ENCODE measurements at places on chromosomes 13 and 19.

GRCh38 chr19:15316498-15316897, 15.8 kb downstream of the BRD4 start:
- DNase-seq, result no peak

- no peak for DNase-seq
These were observed 32.1 kb upstream of the IGSF23 start for GRCh38 chr19:44581288-44581687.

DNA sequence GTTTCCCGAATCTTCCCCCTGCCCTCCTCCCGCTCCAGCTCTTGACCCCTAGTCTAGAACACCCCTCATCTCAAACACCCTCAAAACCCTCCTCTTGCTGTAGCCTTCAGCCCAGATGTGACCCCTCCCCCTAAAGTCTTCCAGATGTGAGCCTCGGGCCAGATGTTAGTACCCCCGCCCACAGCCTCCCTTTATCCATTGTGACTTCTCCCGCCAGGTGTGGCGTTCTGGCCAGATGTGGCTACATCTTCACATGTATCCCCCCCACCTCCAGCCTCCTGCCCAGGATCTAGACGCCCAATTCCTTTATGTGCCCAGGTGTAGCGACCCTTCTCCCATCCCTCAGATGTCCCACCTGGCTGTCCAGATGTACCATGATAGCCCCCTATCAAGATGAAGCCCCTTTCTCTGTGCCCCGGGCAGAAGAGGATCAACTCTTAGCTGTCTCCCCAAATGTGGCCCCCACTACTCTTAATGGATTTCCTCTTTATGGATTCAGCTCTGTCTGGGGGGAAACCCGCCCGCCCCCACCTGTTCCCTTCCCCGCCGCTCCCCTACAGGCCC, 517 bp upstream of the LTBP4 start:
- DNase-seq, result no peak

DNA sequence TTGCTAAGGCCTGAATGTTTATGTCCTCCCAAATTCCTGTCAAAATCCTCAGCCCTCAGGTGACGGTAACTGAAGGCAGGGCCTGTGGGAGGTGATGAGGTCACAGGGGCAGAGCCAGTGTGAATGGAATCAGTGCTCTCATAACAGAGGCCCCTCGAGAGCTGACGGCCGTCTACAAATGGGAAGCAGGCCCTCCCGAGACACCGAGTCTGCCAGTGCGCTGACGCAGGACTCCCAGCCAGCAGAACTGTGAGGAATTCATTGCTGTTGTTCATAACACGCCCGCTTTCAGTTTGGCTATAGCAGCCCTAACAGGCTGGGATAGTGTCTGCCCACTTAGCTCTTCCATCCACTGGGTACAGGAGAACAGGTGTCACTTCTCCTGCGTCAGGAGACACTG, 41.2 kb downstream of the CARS2 start:
- no peak for DNase-seq

DNA sequence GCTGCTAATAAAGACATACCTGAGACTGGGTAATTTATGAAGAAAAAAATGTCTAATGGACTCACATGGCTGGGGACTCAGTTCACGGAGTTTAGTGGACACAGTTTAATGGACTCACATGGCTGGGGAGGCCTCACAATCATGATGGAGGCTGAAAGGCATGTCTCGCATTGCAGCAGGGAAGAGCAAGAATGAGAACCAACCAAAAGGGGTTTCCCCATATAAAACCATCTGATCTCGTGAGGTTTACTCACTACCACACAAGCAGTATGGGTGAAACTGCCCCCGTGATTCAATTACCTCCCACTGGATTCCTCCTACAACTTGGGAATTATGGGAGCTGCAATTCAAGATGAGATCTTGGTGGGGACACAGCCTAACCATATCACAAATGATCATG, 1181.2 kb downstream of the PCDH9 start:
- DNase-seq, result no peak

GRCh38 chr13:75468098-75468497, 13.9 kb downstream of the TBC1D4 start:
- no peak for DNase-seq

GRCh38 chr19:36573895-36574720, 1.0 kb upstream of the ZNF529 start:
- no peak for DNase-seq

DNA sequence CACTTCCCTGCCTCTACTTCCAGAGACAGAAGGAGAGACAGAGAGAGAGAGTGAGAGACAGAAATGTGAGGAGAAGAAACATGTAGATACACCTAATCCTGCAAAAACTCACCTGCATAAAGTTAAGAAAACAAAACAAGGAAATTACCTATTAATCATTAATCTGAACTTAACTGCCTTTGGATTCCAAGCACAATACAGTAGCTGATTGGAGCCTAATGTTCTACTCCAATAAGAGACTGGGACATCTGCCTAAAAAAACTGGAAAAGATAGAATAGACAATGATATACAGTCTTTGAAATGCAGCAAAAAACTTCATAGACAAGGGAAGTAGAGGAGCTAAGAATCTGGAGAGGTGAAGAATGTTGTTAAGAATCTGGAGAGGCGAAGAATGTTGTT, 910.2 kb upstream of the SLC10A2 start:
- no peak for DNase-seq

DNA sequence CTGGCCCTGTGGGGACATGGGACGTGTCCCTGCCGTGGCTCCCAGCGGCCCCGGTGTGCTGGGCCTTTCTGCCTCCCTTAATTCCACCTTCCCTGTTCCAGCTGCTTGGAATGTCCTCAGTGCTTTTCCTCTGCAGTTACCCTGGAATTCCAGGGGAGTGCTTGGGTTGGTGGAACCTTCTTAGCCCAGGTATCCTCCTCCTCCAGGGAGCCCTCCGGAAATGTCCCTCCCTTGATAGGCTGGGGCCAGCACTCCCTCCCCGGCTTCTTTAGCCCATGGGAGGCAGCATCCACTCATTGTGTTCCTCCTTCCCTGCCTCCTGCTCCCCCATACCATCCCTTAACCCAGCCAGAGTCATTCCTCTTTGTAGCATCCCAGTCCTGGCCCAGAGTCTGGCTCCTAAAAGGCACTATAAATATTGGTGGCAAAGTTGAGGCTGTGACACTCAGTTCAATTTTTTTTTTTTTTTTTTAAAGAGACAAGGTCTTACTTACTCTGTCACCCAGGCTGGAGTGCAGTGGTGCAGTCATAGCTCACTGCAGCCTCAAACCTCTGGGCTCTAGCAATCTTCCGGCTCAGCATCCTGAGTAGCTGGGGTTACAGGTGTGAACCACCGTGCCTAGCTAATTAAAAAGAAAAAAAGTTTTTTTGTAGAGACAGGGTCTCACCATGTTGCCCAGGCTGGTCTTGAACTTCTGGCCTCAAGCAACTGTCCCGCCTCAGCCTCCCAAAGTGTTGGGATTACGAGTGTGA, 13.7 kb upstream of the SLC7A10 start:
- no peak for DNase-seq

- no peak for DNase-seq
These were observed 491 bp downstream of the CCER2 start for GRCh38 chr19:38911388-38912001.

GRCh38 chr13:111380431-111380830, 60.0 kb downstream of the TEX29 start:
- DNase-seq, result no peak

- peak; percentile 6 for DNase-seq
These were observed 1424.1 kb downstream of the SLITRK1 start for GRCh38 chr13:82458169-82458568.

DNA sequence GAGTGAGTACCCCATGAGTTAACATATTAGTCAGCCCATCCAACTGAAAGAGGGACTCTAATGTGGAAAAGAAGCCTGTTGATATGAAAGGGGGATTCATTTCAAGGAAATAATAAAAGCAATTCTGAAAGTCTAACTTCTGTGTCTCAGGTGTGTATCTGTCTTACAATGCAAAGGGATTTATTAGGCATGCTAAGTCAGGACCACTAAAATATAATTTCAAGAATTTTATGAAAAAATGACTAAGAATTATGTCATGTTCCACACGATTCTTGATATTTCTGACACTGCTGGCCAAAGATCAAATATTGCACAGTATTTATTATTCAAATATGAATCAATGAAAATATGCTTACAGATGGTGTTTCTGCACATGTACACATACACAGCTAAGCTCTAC, 130.8 kb downstream of the KLF12 start:
- no peak for DNase-seq

GRCh38 chr13:54387625-54388024, 1359.0 kb downstream of the OLFM4 start:
- no peak for DNase-seq

GRCh38 chr13:112348642-112349345, 27.4 kb upstream of the SPACA7 start:
- no peak for DNase-seq

DNA sequence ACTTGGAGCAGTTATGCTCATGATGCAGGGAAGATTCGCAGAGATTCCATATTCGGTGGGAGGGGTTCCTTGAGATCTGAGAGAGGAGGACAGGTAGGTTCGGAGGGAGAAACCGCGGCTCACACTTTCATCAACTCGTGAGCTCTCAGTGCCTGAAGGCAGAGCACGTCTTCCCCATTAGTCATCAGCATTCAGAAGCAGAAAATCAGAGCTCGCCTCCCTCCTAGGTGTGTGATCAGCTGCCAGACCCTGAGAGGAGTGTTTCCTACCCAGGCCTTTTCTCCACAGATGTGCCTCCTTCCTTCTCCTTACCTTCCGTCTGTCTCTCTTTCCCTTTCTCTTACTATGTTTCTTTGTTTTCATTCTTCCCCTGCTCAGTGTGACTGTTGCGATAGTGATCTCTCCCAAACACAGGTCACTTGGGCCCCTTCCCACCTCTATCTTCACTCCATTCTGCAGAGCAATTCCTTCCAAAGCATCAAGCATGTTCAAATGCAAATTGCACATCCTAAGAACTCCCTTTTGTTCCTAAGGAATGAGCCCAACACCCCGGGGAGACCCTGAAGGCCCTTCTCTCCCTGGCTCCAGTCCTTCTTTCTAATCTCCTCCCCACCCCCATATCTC, 389.5 kb downstream of the UQCRFS1 start:
- no peak for DNase-seq

- no peak for DNase-seq
These were observed 14.9 kb downstream of the HNRNPM start for GRCh38 chr19:8459520-8460270.

DNA sequence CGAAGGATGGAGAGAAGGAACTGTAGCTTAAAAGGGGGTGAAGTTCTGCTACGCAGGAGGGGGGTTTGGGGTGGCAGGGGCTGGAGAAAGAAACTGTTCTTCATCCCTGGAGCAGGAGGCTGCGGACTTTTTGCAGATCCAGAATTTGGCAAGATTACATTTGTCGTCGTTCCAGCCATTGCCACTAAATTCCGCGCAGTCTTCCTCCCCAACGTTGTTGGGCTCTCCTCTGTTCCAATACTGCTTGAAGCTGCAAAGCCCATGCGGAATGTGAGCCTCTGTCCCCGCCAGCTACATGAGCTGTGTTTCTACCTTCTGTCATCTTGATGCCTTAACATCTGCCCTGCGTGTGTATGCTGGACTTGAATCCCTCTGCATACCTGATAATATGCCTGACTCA, 4.3 kb downstream of the CD209 start:
- DNase-seq, result no peak

GRCh38 chr13:28469316-28469715, 25.6 kb downstream of the FLT1 start:
- DNase-seq, result no peak

- DNase-seq, result no peak
These were observed at the start of gene LILRA2 for GRCh38 chr19:54573330-54573872. Gene LILRA2 (plus strand): TSS chr19:54573790. CDS start chr19:54573879, 89 bp downstream.

DNA sequence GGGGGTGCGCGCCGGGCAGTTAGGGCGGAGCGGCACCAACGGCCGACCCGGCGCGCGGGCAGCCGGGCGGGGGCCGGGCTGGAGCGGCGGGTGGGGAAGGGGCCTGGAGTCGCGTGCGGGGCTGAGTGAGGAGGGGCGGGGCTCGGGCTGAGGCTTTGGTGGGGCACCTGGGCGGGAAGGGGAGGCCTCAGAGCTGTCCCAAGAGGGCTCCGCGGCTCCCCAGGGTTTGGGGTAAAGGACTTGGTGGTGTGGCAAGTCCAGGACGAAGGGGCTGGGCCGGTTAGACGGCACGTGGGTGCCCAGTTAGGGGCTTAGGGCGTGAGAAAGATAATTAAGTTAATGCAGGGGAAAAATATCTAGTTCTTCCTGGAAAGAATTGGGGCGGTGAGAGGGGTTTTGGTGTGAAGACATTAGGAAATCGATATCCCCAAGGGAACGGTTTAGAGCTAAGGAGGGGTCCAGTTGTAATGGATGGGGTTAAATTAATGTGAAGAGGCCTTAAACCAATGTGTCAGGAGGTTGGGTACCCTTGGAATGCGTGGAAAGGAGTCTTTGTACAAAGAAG, 496 bp downstream of the ZNF574 start:
- DNase-seq, result no peak

DNA sequence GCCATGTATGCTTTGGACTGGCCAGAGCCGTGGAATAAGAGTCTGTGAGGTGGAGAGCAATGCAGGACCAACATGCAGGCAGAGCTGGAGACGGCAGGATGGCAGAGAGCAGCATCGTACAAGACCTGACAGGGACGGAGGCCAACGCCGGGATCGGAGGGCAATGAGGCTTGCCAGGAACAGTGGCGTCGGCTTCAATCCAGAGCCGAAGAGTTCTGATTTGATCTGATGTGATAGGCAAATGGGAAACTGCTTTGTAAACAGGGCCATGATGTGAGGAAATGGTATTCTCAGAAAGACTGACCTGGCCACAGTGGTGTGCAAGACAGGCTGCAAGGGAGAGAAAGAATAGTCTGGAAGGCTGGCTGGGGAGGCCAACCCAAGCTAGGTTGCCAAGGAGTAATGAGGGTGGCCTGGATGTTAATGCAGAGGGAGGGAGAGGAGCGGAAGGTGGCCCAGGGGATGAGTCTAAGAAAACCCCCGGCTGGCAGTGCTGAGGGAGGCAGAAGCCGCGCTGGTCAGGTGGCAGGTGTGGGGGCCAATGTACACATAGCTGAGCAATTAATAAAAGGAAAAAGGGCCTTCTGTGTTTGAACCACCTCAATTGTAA, 26.7 kb downstream of the RCBTB2 start:
- DNase-seq, result no peak

GRCh38 chr13:77350811-77351210, 23.9 kb upstream of the MYCBP2 start:
- DNase-seq, result no peak

- DNase-seq, result no peak
These were observed 46.3 kb upstream of the TPP2 start for GRCh38 chr13:102550507-102550906.

DNA sequence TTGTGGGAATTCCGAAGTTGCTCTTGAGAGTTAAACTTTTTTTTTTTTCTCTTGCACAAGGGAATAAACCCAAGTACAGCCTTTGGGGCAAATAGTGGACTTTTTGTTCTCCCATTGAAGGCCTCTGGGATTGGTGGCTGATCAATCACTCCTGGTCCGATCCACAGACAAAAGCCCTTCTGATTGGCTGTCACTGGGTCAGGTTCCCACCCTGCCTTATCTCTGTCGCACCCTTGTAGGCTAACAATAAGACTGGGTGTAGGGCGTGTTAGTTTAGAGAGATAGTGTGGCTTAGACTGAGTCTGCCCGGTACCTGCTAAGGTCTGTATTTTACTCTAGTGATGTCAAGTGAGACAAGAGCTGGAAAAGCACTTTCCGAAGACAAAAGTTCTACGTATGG, 380.8 kb downstream of the NDFIP2 start:
- DNase-seq, result no peak

Data from NCI-H1930 (cell line).